Thoracic aorta (tissue), 2 donors: ENCODE measurements at places on chromosomes 6 and 20.

- H3K36me3 ChIP-seq: no peaks in the 10 kb centered on the region
- H3K4me1 ChIP-seq: peaks cover 8% of the 10 kb centered on the region
- no peak overlapping the region for H3K27ac ChIP-seq
- DNase-seq: no peak
- no peaks in the 10 kb centered on the region for H3K27me3 ChIP-seq
Measured at GRCh38 chr6:47308198-47308517, 1.5 kb downstream of the TNFRSF21 start.

DNA sequence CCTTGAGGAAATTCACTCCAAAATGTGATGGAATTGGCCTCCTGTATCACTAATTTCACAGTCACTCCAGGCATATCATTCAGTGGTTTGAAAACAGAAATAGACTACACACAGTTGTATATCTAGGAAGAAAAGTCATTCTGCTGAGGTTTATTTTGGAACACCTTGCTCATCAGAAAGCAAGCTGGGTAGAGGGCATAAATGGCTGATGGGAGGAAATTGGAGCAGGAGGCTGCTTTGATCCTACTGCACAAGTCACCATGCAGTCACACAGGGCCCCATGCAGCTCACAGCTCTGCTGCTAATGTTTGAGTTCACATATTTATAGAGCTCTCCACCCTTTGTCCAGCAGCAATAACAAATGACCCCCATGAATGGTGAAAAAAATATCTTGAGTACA, 12.3 kb downstream of the NHLRC1 start:
- H3K4me1 ChIP-seq: no peaks in the 10 kb centered on the region
- no peak overlapping the region for H3K27ac ChIP-seq
- no peaks in the 10 kb centered on the region for H3K36me3 ChIP-seq
- H3K27me3 ChIP-seq: no peaks in the 10 kb centered on the region

- H3K4me1 ChIP-seq: no peaks in the 10 kb centered on the region
- no peaks in the 10 kb centered on the region for H3K27me3 ChIP-seq
- H3K4me3 ChIP-seq: no peak overlapping the region
- H3K27ac ChIP-seq: no peak overlapping the region
Measured at GRCh38 chr6:69880601-69881000, 14.2 kb downstream of the COL19A1 start.

DNA sequence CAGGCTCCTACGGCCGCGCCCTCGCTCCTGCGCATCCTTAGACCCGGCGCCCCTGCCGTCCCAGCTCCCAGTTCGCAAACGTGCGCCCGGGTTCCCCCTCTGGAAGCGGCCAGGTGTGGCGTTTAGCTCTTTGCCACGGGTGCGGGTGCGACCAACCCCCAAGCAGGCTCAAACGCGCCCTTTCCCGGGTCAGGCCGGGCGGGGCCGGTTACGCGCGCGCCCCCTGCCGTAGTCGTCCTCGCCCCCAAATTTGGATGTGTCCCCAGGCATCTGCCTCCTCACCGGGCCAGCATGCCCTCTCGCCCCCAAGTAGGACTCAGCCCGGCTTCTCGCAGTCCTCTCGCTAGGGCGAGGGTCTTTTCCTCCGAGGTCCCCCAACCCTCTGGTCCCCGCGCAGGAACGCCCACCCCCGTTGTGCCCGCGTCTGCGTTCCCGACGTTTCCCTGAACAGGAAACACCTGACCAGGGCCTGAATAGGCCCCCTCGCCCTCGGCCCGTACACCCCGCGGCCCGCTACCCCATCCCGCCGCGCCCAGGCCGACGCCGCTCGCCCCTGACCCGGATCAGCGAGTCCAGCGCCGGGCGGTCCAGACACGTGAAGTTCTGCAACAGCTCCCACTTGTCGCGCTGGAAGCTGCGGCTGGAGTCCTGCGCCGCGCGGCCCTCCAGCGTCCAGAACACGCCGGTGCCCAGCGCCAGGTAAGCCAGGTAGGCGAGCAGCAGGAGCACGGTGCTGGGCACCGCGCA, 520 bp downstream of the KCNK17 start:
- peak overlapping the region; percentile 78 for H3K4me3 ChIP-seq
- DNase-seq: no peak
- no peaks in the 10 kb centered on the region for H3K36me3 ChIP-seq
- peak overlapping the region; percentile 72 for H3K27ac ChIP-seq

GRCh38 chr20:36549628-36549941, 8.3 kb downstream of the MYL9 start:
- no peak overlapping the region for H3K4me3 ChIP-seq
- peak overlapping the region; percentile 66 for H3K27ac ChIP-seq
- DNase-seq: no peak
- H3K36me3 ChIP-seq: peaks cover 37% of the 10 kb centered on the region
- peaks cover 62% of the 10 kb centered on the region for H3K4me1 ChIP-seq

- H3K27ac ChIP-seq: no peak overlapping the region
- no peaks in the 10 kb centered on the region for H3K36me3 ChIP-seq
- no peak for DNase-seq
- H3K4me3 ChIP-seq: no peak overlapping the region
Measured at GRCh38 chr6:85163156-85164080, 286.5 kb upstream of the NT5E start.

DNA sequence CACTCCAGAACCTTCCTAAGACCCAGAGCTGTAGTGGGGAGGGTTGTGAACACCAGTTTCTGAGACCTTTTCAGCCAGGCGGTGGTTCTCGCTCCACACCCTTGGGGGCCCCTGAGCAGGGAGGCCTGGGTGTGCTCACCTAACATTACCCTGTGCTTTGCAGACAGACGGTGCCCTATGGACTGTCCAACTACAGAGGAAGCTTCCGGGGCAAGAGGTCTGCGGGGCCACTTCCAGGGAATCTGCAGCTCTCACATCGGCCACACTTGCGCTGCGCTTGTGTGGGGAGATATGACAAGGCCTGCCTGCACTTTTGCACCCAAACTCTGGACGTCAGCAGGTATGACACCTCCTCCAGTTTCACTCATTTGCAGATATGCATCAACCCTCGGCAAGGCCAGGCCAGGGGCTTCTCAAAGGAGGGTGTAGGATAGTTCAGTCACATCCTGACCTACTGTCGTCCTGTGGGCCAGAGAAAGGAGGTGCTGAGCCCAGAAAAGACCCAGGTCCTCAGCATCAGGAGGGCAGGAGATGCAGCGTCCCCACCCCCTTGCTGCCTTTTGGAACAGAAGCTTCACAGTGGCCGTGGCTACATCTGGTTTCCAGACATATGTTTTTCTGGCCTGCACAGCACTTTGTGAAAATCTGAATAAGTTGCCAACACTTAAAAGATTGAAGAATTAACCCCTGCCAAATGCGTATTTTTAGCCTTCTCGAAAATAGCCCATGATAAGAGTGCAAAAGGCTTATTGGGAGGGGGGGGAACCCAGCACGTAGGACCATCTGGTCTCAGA, 20.6 kb downstream of the EDN3 start:
- H3K36me3 ChIP-seq: no peaks in the 10 kb centered on the region
- no peak for DNase-seq
- no peaks in the 10 kb centered on the region for H3K4me1 ChIP-seq
- no peak overlapping the region for H3K27ac ChIP-seq
- no peak overlapping the region for H3K4me3 ChIP-seq

GRCh38 chr20:64157878-64158277, 6.4 kb upstream of the MYT1 start:
- no peak for DNase-seq
- no peaks in the 10 kb centered on the region for H3K27me3 ChIP-seq
- H3K27ac ChIP-seq: no peak overlapping the region
- H3K4me3 ChIP-seq: no peak overlapping the region

- no peak overlapping the region for H3K4me3 ChIP-seq
- no peak overlapping the region for H3K27ac ChIP-seq
Measured at GRCh38 chr6:33960345-33961313, 156.8 kb upstream of the MLN start.

- H3K4me3 ChIP-seq: no peak overlapping the region
- peaks cover 11% of the 10 kb centered on the region for H3K4me1 ChIP-seq
- H3K27me3 ChIP-seq: no peaks in the 10 kb centered on the region
- H3K27ac ChIP-seq: no peak overlapping the region
Measured at GRCh38 chr6:170006071-170006899, 254.9 kb downstream of the ERMARD start.

DNA sequence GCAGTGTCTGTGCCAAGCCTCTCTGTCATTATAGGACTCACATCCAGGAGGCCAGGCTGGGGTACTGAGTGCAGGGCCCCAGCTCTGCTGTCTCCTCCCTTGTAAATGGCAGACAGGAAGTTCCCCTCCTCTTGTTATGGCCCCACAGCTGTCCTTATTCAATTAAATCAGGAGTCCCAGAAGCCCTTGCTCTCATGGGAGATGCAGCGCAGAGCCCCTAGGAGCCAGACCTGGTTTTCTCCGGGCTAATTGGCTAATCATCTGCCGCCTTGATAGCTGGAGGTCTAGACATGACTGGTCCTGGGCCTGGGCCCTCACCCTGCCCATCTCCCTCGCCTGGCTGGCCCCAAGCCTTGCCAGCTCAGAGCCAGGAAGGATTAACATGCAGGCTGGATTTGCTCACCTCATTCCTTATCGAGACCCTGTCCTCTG, 172.0 kb downstream of the VEGFA start:
- no peaks in the 10 kb centered on the region for H3K4me1 ChIP-seq
- H3K27me3 ChIP-seq: no peaks in the 10 kb centered on the region
- no peaks in the 10 kb centered on the region for H3K36me3 ChIP-seq

- H3K4me1 ChIP-seq: no peaks in the 10 kb centered on the region
- no peak for DNase-seq
- H3K36me3 ChIP-seq: no peaks in the 10 kb centered on the region
- H3K27ac ChIP-seq: no peak overlapping the region
- no peak overlapping the region for H3K4me3 ChIP-seq
- no peaks in the 10 kb centered on the region for H3K27me3 ChIP-seq
Measured at GRCh38 chr6:134607411-134607810, 289.5 kb upstream of the SGK1 start.

DNA sequence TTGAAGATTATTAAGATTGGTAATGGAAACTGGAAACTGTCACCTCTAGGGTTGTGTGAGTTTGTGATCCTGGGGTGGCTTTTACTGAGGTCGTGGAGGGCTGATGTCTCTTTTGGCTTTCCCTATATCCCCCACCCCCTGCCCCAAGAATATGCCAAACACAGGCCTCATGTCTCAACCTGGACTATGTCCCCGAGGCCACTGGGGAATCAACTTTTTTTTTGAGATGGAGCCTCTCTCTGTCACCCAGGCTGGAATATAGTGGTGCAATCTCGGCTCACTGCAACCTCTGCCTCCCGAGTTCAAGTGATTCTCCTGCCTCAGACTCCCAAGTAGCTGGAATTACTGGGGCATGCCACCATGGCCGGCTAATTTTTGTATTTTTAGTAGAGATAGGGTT, 83.3 kb upstream of the RALGAPA2 start:
- no peaks in the 10 kb centered on the region for H3K36me3 ChIP-seq
- H3K4me1 ChIP-seq: no peaks in the 10 kb centered on the region
- DNase-seq: no peak
- H3K27me3 ChIP-seq: no peaks in the 10 kb centered on the region

GRCh38 chr6:31180500-31180899, 10.0 kb upstream of the POU5F1 start:
- DNase-seq: no peak
- H3K4me3 ChIP-seq: peak overlapping the region; percentile 72
- H3K4me1 ChIP-seq: no peaks in the 10 kb centered on the region
- no peaks in the 10 kb centered on the region for H3K27me3 ChIP-seq

DNA sequence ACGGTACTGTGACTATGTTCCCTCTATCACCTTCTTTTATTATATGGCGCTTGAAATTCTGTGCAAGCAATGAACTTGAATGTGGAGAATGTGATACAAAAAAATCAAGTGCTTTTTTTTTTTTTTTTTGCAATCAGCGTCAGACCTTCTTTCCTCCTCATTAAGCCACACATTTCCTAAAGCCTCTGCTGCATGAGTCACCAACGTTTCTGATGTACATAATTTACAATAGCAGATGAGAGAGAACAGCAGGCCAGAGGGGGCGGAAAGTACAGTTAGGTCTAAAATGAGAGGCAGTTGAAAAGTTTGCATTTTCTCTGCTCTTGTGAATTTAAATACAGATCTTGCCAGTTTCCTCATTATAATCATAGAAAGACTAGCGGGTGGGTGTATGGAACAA, 114.6 kb upstream of the RIPOR2 start:
- H3K27me3 ChIP-seq: no peaks in the 10 kb centered on the region
- no peak overlapping the region for H3K4me3 ChIP-seq
- no peaks in the 10 kb centered on the region for H3K4me1 ChIP-seq
- H3K36me3 ChIP-seq: no peaks in the 10 kb centered on the region

- peaks cover 54% of the 10 kb centered on the region for H3K4me1 ChIP-seq
- peaks cover 46% of the 10 kb centered on the region for H3K36me3 ChIP-seq
- no peak for DNase-seq
- H3K4me3 ChIP-seq: no peak overlapping the region
- no peaks in the 10 kb centered on the region for H3K27me3 ChIP-seq
Measured at GRCh38 chr6:33772902-33773472, 15.9 kb downstream of the LEMD2 start.

DNA sequence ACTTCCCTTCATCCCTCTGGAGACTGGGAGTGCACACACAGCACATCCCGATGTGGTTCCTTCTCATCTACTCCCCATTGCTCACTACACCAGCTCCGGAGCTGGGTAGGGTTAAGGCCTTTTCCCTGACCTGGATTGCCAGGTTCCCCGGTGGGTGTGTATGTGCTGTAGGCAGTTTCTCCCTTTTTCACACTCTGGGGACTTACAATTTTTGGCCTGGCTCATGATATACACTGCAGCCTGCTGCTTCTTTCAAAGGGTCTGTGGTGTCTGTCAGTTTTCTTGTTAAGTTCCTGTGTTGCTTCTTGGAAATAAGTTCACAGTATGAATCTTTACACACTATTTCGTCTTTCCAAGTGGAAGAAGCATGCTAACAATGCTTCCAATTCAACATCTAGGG, 405.5 kb downstream of the UTRN start:
- DNase-seq: no peak
- no peaks in the 10 kb centered on the region for H3K27me3 ChIP-seq
- H3K27ac ChIP-seq: no peak overlapping the region

- H3K4me1 ChIP-seq: no peaks in the 10 kb centered on the region
- H3K36me3 ChIP-seq: peaks cover 4% of the 10 kb centered on the region
- no peak for DNase-seq
- H3K27ac ChIP-seq: no peak overlapping the region
- H3K4me3 ChIP-seq: no peak overlapping the region
Measured at GRCh38 chr20:3383878-3384495, 23.5 kb downstream of the DNAAF9 start.

DNA sequence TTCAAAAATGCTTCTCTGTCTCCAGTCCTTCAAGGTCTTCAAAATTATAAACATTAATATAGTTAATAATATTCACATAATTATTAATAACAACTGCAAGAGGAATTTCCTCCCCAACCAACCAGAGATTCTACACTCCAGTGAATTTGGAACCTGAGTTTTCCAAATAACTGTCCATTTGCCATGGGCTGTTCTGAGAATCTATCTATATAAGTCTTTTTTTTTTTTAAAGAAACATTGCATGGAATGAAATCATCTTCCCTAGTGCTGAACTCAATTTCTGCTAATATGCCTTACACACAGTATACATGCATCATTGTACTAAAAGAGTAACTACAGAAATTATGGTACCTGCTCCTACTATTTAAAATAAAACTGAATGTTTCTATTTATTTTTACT, 113.9 kb downstream of the SLC22A3 start:
- H3K27me3 ChIP-seq: no peaks in the 10 kb centered on the region
- no peaks in the 10 kb centered on the region for H3K36me3 ChIP-seq
- no peak for DNase-seq
- no peaks in the 10 kb centered on the region for H3K4me1 ChIP-seq
- no peak overlapping the region for H3K4me3 ChIP-seq

- DNase-seq: no peak
- H3K27ac ChIP-seq: no peak overlapping the region
- no peaks in the 10 kb centered on the region for H3K36me3 ChIP-seq
- H3K4me3 ChIP-seq: no peak overlapping the region
Measured at GRCh38 chr6:150169609-150170008, 26.8 kb downstream of the PPP1R14C start.

- no peak for DNase-seq
- no peaks in the 10 kb centered on the region for H3K27me3 ChIP-seq
- no peak overlapping the region for H3K4me3 ChIP-seq
Measured at GRCh38 chr20:57200882-57201695, 65.4 kb downstream of the BMP7 start.
